Stimulated activated CD4-positive, alpha-beta T cell treated with anti-CD3 and anti-CD28 coated beads, Interleukin-1b, Interleukin-23, amount 100 ng/mL, for 1 hour (primary cell): ENCODE measurements at places on chromosomes 12 and 14.

DNA sequence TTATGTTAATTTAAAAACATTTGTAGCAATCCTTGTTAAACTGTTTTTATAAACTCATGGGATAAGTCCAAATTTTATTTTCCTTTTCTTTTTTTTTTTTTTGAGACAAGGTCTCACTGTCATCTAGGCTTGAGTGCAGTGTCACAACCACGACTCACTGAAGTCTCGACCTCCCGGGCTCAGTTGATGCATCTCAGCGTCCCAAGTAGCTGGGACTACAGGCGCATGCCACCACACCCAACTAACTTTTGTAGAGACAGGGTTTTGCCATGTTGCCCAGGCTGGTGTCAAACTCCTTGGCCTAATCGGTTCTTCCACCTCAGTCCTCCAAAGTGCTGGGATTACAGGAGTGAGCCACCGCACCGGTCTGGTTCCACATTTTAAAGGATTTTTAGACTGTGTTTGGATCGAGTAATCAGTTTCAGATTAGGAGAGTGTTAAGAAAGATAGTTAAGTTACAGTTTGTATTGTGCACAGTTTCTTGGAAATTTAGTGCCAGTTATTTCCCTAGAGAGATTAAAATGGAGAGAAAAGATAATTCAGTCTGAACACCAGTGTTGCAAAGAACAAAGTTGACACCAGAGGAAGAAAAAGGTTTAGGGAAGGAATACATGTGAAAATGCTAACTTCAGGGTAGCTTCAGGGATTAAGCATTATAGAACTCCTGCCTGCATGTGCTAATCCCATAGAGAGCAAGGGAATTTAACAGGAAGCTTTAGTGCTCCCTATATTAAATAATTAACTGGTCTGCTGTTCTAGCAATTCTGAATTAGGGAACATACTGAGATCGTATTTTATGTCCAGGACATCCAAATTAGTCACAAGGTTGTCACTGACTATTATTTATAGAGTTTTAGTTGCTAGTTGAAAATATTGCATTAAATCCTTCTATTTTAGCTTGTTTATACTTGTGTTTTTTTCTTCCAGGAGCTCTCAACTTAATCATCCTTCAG lies 10.1 kb downstream of the RAP1B start:
- DNase-seq = no peak

DNA sequence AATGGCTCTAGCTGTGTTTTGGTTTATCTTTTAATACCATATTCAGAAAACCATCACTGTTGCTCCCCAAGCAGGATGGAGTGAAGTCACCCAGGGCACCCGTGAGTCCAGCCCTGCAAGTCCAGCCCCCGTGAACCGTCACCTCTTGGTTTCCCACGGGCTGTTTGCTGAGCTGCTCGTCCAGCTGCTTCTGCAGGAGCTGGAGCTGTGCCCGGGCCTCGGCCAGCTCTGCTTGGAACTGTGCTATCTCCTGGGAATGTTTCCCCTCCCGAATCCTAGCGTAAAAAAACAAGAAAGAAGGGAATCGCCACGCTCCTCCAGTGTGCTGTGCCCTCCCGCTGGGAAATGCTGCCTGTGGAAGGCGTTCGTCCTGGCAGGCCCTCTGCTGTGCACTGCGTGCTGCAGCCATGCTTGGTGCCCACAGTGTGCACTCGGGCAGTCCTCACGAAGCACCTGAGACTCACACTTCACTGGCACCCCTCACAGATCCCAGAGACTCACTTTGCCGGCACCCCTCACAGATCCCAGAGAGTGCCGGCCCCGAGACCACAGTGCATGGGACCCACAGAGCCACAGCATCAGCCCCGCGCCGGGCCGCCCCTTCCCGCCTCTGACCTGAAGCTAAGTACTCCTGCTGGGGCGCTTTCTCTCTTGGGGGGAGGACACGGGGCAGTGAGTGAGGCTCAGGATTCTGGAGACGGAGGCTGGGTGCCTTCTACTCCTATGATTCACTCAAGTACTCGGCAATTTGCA lies 15.4 kb upstream of the ANKLE2 start:
- DNase-seq = no peak

DNA sequence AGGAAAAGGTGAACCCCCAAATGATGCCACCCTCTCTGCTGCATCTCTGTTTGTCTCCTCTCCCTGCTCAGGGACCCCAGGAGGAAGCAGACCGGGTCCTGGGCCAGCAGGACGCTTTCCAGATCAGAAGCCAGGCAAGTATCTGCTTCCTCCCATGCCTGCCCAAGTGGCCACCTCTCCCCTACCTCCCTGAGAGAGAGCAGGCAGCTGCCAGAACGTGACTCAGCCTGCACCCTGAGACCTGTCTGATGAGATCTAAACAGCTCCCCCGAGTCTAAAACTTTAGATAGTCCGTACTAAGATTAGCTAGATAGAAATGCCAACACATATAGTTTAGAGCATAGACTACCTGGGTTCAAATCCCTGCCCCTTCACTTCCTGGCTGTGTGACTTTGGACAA lies 31.2 kb upstream of the OAS1 start:
- no peak for DNase-seq

- DNase-seq = no peak
Measured at GRCh38 chr14:47167402-47167801, 508.0 kb downstream of the MDGA2 start.

DNA sequence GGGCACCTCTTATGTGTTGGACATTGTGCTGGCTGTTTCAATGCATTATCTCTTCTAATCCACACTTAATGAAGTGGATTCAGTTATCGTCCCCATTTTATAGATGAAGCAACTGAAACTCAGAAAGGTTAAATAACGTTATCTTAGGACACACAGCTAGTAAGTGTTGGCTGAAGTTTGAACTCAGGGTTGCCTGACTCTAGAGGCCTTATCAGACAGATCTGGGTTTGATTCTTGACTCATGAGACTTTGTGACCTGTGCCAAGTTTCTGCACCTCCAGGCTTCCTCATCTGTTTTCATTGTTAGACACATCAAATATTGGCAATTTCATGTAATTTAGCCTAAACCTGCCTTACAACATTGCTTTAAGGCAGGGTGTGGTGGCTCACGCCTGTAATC lies 18.2 kb upstream of the IRF2BPL start:
- no peak for DNase-seq

DNA sequence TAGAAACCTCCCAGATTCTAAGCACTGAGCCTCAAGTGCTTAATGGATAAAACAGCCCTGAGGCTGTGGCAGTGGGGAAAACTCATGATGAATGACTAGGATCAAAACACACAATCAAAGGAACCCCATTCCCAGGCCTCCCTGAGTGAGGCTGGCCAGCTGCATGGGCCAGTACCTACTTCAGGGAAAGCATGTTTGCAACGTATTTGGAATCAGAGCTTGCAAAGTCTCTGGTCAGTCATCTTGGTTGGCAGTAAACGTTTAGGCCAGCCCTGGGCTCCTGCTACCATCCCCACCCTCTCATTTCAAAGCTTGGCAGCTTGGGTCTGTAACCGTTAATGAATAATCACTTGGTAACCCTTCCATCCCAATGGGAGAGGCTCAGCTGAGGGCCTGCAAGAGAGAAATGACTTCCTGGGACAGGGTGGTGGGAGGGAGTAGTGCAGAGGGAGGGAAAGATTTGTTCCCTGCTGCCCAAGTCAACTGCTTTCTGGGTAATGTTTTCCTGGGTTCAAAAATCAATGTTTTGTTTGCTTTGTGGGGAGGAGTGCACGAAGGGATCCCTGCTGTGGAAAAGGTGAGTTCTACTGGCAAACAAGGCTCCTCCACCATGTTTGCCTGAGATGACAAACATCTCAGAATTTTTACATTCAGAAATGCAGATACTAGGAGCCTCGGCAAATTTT lies 2.0 kb upstream of the RNASE8 start:
- no peak for DNase-seq

- no peak for DNase-seq
Measured at GRCh38 chr12:52455821-52456220, 3.9 kb upstream of the KRT6B start.

GRCh38 chr12:116122628-116123027 lies 154.9 kb downstream of the MED13L start:
- DNase-seq = no peak

GRCh38 chr14:79011091-79011919 lies 841.1 kb downstream of the NRXN3 start:
- DNase-seq = no peak

DNA sequence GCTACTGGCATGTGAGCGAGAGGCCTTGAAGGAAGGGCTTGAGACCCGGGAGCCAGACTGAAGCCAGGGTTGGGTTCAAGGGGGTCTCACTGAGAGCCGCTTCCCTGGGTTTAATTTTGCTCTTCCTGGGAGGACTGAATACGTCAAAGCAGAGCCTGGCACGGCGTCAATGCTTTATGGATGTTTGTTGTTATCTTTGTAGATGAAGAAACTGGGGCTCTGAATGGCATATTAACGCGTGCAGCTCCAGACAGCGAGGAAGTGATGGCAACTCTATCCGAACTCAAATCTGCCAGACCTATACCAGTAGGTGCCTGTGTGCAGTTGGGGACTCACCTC lies 152.8 kb upstream of the PARP11 start:
- DNase-seq = no peak

GRCh38 chr14:73312687-73313086 lies 75.4 kb downstream of the PAPLN start:
- DNase-seq = no peak

DNA sequence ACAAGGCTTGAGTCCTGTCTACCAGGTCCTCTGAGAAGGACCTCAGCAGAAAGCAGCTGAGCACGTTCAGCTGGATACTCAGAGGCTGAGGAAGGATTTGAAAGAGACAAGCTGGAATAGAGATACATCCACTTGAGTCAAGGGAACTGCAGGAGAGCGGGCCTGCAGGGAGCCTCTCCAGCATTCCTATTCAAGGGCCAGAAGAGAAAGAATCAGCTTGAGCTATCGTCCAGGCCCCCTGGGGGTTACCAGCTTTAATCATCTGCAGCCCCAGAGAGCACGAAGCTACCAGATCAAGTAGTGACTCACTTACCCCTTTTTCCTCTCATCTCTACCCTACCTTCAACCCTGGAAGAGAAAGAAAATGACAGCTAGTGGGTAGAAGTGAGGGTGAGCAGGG lies 80.9 kb downstream of the NDUFA12 start:
- no peak for DNase-seq

GRCh38 chr12:16531621-16532020 lies 74.3 kb downstream of the LMO3 start:
- no peak for DNase-seq

GRCh38 chr12:109597795-109598427 lies 24.3 kb downstream of the MVK start:
- peak; percentile 11 for DNase-seq

DNA sequence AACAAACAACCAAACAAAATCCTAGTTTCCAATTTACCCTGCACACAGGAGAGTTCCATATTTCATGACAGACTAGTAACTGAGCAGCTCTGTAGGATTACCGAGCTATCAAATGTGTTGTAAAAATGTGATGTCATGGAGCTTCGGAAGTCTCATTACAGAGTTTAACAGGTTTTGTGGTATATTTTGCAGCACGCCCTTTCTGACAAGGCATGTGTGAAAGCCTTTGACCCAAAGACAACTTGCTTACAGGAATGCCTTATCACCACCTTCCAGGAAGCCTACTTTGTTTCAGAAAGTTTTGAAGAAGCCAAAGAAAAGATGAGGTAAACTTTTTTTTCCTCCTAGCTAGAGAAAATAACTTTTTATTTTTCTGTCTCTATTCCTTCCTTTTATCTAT lies 92.4 kb downstream of the TPH2 start:
- DNase-seq = no peak

- DNase-seq = no peak
Measured at GRCh38 chr14:55600784-55601561, 21.0 kb downstream of the KTN1 start.

GRCh38 chr12:68261896-68262295 lies 8.5 kb upstream of the IL22 start:
- no peak for DNase-seq

- peak; percentile 39 for DNase-seq
Measured at GRCh38 chr14:105448706-105449111, 25.9 kb upstream of the CRIP2 start.

GRCh38 chr14:51548187-51548586 lies 103.5 kb upstream of the FRMD6 start:
- DNase-seq = no peak

DNA sequence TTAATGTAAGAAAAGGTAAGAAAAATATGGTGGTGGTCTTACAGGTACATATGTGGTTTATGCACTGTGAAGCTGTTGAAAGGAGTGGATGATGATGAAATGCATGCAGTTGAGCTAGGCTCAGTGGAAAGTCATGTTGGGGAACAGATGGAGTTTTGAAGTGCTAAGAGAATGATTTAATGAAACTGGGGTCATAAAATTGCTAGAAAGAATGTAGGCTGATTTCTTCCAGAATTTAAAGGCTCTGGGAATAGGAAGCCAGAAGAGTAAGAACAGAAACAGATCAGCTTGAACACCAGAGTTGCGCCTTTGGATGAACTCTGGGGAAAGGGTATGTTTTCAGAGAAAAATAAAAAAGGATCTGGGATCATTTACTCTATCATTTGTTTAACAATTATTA lies 146.5 kb downstream of the MON2 start:
- DNase-seq = no peak

DNA sequence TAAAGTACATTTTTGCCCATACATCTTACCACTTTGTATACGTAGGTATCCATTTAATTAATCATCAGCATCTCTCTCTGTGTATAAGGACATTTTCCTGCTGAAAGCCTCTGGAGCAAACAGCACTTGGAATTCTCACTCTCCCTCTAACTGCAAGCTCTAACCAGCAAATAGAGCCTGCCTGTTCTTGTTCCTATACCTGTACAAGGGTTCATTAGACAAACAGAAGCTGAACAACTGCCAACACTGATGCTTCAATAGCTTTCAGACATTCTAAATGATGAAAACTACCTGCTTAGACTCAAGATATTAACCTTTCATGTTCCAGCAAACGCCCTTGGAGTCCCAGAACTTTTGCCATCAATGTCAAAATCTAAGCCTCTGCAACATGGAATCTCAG lies 98.0 kb downstream of the KCNH5 start:
- no peak for DNase-seq

DNA sequence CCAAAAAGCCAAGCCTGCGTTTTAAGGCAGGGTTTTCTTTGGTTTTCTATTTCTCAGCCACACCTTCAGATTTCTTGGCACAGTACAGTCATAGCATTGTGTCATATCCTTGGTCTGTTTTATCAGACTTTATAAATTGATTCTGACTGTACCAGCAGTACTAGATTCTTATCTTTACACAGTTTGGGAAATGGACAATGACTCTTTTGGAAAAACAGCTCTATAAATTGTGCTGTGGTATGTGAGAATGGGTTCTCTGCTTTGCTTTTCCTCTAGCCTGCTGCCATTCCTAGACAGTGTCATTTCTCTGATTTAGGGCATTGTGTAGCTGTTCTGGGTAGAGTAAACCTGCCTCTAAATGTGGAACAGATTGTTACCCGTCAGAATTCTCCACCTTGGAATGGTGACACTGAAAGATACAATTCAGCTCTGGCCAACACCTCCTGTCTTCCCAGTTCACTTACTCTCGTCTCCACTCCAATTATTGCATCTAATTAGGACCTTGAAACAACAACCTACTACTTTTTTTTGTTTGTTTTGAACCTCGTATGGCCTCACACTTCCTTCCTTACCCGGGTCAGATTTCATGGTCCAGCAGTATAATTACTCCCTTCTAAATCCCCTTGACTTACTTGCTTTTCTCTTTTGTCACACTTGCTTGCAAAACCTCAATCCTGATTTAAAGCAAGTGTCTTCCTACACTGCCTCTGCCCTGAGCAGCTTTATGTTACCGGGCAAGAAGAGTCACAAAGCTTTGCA lies 226.3 kb downstream of the ERC1 start:
- DNase-seq = no peak

GRCh38 chr14:65079768-65080167 lies 22.5 kb downstream of the MAX start:
- no peak for DNase-seq
